ENCODE measurements at places on chromosomes 3 and 15.
A peak's percentile ranks its signal among the peaks of the same experiment; 100 is the strongest.

GRCh38 chr3:98557324-98558010 lies 25.7 kb downstream of the GPR15 start:
- DNase-seq = no peak

GRCh38 chr3:11136830-11137626 lies 17.3 kb upstream of the HRH1 start:
- no peak for DNase-seq

DNA sequence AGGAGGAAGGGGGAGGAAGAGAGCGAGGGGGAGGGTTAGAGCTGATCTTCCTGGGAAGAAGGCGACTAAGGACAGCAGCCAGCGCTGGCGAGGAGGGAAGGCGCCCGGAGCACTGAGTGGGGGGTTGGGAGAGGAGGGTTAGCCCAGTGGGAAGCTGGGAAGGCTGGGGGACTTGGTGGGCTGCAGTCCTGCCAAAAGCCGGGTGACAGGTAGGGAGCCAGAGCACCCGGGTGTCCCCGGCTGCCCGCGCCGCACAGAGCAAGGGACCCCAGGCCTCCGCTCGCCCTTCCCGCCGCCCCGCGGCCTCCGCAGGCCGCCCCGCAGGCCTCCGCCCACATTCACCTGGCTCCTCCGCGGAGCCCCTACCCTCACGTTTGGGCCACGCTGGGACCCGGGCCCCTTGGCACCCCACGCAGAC lies 448 bp downstream of the SLC12A8 start:
- no peak for DNase-seq

DNA sequence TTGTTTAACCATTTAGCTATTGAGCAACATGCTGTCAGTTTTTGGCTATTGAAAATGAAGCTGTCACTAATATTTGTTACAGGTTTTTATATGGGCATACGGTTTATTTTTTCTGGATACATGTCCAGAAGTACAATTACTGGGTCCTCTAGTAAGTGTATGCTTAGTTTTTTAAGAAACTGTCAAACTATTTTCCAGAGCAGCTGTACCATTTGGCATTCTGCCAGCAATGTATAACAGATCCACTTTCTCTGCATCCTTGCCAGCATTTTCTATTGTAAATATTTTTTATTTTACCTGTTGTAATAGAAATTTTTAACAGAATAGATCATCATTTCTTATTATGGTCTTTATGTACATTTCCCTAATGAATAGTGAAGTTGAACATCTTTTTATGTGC lies 658.8 kb downstream of the EDEM1 start:
- no peak for DNase-seq

GRCh38 chr3:61980041-61980440 lies 393.3 kb downstream of the FEZF2 start:
- no peak for DNase-seq

GRCh38 chr3:81650187-81650586 lies 111.3 kb downstream of the GBE1 start:
- no peak for DNase-seq

GRCh38 chr3:146164071-146164470 lies 3.1 kb upstream of the PLOD2 start:
- no peak for DNase-seq

DNA sequence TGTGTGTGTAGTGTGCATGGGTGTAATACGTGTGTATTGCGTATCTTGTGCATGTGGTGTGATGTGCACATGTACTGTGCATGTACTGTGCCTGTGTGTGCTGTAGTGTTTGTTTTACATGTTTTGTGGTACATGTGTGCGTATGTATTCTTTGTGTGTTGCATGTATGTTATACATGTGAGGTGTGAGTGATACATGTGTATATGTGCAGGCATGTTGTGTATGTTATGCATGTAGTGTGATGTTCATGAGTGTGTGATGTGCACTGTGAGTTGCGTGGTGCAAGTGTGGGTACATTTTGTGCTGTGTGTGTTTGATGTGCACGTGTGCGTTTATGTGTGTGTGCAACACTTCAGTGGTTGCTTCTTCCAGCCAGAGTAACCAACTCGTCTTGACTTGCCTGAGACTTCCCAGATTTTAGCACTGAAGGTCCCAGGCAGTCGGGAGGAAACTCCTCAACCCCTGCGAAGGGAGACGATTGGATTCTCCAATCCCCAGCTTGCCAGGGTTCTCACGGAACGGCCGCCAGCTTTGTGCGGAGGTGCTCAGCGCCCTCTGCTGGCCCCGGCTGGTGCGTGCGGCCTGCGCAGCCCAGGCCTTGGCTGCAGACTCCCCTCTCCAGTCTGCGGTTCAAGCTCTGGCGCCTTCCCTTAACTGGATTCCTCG lies 3.6 kb downstream of the GALNT15 start:
- DNase-seq = no peak

DNA sequence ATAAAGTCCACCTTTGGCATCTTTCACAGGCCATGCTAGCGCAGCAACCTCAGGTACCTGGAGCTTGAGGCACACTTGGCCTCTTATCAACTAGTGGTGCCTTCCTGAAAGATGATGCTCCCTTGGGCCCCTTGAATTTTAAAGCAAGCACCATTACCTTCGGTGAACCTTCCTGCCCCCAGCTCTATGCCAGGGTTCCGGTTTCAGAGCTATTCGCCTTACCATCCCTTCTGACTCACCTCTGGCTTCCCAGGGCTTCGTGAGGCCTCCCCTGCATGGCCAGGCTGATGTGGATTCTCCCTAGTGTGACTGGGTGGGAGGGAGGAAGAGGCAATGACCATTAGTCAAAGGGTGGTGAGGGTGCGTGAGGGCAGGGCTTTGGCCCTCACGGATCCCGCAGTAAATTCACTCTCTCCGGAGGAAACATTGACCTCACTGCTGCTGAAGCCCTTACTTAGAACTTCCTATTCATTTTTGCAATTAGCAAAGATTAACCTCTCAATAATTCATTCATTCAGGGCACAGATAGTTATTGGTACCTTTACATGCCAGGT lies 16.3 kb downstream of the BHLHE40 start:
- DNase-seq = no peak

- no peak for DNase-seq
These were observed 80.9 kb downstream of the MLH1 start for GRCh38 chr3:37074178-37074577.

GRCh38 chr3:125470671-125471070 lies 49.3 kb downstream of the SNX4 start:
- DNase-seq = no peak

GRCh38 chr15:70008697-70009290 lies 88.9 kb downstream of the TLE3 start:
- DNase-seq = no peak

DNA sequence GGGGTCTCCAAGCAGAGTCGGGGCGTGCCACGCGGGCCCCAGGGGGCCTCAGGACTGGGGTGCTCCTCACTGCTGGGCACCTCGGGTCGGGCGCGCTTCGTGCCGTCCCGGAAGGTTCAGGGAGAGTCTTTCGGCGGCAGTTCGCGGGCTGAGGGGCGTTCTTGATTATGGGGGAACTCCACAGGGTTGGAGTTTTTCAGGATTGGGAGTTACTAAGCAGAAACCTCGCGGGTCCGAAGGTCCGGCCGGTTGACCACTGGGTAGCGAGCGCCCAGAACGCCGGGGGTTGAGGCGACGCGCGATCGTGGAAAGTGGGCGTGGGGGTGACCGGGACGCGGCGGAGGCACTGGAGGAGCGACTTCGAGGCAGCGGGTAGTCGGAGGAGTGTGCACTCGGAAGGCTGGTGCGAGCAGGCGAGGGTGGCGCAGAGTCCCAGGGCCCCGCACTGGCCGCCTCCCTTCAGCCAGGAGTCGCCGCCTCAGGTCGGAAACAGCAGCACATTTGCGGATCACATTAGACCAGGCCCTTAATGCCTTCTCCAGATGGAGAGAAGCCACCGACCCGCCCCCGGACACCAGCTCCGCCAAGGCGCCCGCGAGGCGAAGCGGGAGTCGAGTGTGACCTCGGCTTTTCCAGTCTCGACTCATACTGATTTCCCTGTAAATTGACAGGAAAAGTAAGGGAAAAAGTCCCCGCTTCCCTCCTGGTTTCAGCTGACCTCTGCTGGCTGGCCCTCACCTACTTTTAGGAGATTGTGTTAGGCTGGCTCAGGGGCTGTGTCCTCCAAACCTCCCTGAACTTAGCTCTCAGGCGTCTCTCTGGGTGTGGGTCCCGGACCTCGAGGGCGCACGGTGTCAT lies 685 bp downstream of the ADAMTSL3 start:
- no peak for DNase-seq

DNA sequence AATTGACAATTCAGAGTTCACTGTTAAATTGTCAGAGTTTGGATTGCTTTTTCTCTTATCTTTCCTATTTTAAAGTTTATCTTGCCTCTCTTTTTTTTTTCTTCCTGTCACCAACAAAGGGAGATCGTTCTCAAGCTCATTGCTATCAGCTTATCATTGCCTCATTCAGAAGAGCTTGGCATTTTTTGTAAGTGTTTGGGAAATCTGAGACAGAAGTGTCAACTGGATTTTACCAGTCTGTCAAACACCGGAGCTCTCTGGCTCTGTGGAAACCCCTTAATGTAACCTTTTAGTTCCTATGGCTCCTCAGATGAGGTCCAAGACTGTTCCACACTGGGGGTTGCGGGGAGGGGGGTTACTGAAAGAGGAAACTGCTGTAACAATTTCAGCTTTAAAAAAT lies 10.6 kb upstream of the TFG start:
- DNase-seq = no peak

DNA sequence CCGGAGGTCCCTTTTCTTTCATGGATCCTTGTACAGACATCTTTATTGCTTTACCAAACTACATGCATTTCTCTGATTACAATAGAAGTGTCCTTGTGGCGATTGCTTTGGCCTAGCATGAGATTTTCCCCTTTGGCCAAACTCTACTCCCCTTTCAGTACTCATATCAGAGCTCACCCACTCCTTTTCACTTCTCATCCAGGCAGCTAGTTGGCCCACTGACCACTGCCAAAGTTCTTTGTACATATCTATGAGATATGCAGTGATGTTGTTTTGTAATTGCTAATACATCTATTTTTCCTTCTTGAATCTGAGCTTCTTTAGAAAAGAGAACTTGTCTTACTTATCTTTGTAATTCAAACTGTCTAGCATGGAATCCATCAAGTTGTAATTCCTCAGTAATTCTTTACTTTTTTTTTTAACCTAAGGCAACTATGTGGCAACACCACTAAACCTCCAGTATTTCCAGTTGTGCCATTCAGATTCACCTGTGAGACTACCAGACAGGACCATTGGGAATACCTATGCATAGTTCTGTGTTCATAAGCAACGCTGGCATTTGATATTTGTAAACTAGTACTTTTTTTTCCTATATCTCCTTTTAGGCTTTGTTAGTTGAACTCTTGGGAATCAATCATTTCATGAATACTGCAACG lies 39.2 kb downstream of the AADACL2 start:
- no peak for DNase-seq

DNA sequence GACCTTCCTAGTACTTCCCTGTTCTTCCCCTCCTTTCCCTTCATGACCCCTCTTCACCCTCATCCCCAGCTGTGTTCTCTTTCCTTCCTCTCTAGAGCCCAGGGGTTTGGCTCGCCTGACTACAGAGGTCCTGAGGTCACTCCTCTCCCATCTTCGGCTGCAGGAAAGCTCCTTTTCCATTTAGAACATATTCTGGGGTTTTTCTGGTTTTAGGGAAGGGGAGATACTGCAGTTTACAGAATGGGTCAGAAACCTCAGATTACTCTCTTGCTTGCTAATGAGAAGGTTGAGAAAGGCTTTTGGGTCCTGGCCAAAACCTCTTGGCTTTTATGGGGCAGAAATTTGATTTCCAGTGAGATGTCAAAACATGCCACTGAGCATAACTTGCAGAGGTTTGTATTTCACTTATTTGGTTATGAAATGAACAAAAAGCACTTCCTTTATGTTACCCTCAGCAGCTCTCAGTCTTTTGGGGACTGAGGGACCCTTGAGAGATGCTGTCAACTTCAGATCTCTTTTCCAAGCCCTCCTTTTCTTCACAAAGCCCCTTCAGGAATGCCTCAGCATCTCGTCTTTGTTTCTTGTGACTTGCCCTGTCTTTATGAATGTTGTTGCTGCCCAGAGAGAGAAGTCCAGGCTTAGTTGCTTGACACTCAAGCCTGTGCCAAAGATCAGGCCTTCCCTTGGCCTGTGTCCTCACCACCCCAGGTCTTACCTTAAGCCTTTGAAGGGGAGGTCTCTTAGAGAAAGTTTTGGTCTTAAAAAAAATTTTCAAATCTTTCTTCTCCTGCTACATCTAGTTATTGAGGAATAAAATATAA lies 121.7 kb upstream of the TPM1 start:
- no peak for DNase-seq

- no peak for DNase-seq
These were observed 39.7 kb upstream of the PYGO1 start for GRCh38 chr15:55627730-55628368.

DNA sequence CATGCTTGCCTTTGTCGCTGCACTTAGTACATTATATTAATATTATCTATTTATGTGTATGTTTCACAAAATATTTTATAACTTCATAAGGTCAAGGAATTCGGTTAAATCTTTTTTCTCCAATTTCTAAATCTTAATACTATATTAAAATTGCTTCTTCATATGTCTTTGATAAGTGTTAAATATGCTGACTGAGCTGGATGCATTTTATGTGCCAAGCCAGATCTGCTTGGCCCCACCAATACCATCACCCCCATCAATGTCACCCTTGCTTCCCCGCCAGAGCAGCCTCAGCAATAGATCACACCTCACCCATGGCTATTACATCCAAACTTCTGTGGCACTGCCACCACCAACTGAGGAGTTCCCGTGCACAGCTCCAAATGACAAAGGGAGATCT lies 164.1 kb upstream of the STRIT1 start:
- no peak for DNase-seq

GRCh38 chr3:141498598-141499223 lies 11.9 kb downstream of the RASA2 start:
- DNase-seq = no peak

GRCh38 chr15:74201710-74202420 lies 722 bp downstream of the STRA6 start:
- no peak for DNase-seq

GRCh38 chr3:177193688-177194268 lies 3.5 kb downstream of the TBL1XR1 start:
- DNase-seq = no peak

GRCh38 chr15:72192416-72192815 lies 5.2 kb downstream of the GRAMD2A start:
- DNase-seq = no peak

GRCh38 chr3:60497902-60498301 lies 753.4 kb downstream of the FHIT start:
- no peak for DNase-seq

- DNase-seq = no peak
These were observed 843 bp downstream of the CHRNA5 start for GRCh38 chr15:78565951-78566774.

DNA sequence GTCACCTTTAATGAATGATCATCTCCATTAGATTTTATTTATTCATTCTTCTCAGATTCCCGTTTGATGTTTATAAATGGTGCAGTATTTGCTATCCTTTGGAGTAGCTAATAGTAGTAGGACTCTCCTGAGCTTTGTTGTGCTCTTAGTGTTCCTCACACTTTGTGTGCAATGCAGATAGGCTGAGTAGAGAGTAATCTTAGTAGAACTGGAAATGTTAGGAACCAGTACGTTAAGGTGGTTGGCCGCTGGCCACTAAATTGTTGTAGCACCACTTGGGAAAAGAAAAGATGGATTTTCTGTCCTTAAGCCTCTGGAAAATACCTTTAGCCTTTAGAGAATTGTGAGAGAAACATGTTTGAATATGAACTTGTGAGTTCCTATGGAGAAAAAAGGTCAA lies 19.9 kb upstream of the EBLN2 start:
- no peak for DNase-seq

- peak; percentile 2 for DNase-seq
These were observed 52.3 kb downstream of the WNT5A start for GRCh38 chr3:55434789-55435188.
